ENCODE measurements at places on chromosomes 2 and 18. TPM values are rescaled to one million over a fixed set of nuclear protein-coding genes. Genes with fewer than 3 reads are reported as not detected.
A peak's percentile ranks its signal among the peaks of the same experiment; 100 is the strongest.

The SLC40A1 gene
- total RNA-seq: 5.6 TPM

The RMC1 gene
- 32.7 TPM for total RNA-seq

- no peak for DNase-seq
Observed at GRCh38 chr2:10007435-10007834, 35.9 kb upstream of the KLF11 start.

GRCh38 chr2:236873636-236874035, 212.1 kb upstream of the COPS8 start:
- no peak for DNase-seq

DNA sequence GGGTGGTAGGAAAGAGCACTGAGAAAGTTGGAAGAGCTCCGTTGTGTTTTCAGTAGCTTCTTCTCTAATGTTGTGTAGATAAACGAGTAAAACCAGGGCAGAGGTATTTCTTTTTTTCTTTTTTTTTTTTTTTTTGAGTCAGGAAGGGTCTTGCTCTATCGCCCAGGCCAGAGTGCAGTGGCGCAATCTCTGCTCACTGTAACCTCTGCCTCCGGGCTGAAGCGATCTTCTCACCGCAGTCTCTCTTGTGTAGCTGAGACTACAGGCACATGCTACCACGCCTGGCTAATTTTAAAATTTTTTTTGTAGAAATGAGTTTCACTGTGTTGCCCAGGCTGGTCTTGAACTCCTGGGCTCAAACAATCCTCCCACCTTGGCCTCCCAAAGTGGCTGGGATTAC, 6.6 kb downstream of the GRHL1 start:
- DNase-seq: no peak

GRCh38 chr2:164896226-164896625, 54.6 kb upstream of the COBLL1 start:
- DNase-seq: no peak

DNA sequence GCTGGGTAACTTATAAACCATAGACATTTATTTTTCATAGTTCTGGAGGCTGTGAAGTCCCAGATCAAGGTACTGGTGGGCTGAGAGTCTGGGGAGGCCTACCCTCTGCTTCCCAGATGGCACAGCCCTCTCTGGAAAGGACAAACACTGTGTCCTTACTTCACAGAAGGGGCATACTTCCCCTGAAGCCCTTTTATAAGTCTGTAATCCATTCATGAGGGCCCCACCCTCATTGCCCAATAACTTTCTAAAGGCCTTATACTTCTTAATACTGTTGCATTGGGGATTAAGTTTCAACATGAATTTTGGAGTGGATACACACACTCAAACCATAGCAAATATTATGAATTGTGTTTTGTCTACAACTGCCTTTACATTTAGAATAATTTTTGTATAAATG, 36.0 kb downstream of the ATIC start:
- no peak for DNase-seq

DNA sequence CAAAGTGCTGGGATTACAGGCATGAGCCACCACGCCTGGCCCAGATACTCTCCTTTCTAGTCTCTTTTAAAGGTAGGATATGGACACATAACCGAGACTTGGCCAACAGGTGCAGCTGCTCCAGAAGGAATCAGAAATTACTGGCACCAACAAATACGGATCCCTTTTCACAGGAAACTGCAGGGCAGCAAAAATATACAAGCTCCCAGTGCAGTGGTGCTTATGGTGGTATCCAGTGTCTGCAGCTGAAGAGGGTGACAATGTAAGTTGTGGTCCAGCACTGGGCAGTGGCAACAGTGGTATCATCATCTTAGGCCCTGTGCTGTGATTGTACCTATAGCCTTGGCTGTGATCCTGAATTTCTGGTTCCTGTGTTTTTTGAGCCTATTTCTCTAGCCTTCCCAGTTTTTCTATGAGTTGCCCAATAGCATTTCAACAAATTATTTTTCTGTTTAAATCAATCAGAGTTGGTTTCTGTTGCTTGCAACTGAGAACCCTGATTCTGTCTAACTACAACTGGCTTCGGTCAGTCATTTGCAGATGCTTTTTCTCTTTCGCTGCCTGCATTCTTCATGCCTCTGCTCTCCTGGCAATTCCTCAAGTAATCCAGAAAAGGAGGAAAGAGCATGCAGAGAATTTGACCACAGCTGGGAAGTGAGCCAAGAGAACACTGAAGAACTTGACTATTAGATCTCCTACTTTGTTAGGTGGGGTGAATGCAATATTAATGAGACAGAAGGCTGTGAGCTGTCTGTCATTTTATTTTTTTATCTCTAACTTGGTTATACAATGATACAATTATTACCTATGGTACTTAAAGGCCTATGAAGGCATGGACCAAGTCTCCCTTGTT, 30.8 kb upstream of the EML4 start:
- DNase-seq: peak; percentile 92

GRCh38 chr2:100274076-100274475, 48.2 kb downstream of the LONRF2 start:
- no peak for DNase-seq

DNA sequence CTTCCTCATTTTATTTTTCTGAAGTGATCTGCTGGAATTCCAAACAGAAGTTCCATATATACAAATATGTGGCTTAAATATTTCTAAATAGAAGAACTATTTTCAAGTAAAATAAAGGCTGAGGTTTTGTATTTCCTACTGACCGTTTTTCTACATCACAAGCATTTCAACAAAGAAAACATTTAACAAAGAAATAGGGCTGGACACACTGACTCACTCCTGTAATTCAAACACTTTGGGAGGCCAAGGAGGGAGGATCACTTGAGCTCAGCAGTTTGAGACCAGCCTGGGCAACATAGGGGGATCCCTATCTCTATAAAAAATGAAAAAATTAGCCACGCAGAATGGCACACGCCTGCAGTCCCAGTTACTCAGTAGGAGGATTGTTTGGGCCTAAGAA, 44.6 kb downstream of the TANK start:
- no peak for DNase-seq

DNA sequence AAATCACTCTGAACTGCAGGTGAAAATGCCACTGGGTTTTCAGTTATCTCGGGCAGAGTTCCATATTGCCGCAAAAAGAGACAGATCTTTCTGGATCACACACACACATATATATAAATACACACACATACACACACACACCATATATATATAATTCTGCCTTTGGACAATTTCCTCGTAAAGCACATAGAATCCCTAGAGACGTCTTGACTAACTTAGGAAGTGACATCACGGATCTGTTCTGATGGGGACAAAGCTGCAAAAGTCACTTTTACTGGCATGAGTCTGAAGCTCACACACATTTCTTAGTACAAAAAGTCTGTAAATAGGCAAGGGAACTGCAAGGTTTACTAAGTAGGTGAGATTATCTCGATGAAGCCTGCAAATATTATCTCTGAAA, 28.6 kb upstream of the MBOAT2 start:
- DNase-seq: no peak

GRCh38 chr2:241009191-241009590, 10.8 kb downstream of the SNED1 start:
- DNase-seq: no peak

DNA sequence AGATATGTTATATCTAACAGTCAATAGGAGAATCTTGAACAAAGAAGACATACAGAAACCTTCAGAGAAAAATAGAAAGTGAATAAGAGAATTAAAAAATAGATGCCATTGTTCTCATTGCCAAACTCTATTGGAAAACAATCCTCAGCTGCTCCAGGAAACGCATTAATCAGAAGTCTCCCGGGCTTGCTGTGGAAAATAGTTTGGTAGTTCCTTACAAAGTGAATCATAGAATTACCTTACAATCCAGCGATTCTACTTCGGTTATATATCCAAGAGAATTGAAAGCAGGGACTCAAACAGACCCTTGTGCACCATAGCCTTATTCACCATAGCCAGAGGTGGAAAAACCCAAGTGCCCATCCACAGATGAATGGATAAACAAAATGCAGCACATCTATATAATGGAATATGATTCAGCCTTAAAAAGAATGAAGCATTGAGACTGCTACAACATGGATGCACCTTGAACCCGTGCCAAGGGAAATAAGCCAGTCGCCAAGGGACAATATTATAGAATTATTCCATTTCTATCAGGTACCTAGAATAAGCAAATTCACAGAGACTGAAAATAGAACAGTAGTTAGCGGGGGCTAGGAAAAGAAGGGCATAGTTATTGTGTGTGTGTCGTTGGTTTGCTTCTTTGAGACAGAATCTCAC, 21.9 kb upstream of the CHRNA1 start:
- no peak for DNase-seq

DNA sequence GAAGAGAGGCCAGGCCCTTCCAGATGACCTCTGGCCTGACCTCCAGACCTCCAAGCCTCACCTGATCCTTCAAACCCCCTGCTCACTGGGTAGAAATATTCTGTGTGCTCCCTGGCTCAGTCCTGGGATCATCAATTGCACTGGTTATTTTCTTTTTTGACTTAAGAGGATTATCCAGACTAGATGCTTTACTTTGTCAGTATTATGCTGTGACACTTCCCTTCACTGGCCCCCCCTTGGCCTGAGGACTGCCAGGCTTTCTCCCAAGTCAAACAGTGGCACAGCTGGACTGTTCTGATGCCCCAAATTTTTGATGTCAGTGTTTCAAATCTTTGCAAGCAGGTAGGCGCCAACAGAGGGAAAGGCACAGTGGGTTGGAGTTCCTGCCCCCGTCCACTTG, 156.3 kb upstream of the SKOR2 start:
- no peak for DNase-seq

DNA sequence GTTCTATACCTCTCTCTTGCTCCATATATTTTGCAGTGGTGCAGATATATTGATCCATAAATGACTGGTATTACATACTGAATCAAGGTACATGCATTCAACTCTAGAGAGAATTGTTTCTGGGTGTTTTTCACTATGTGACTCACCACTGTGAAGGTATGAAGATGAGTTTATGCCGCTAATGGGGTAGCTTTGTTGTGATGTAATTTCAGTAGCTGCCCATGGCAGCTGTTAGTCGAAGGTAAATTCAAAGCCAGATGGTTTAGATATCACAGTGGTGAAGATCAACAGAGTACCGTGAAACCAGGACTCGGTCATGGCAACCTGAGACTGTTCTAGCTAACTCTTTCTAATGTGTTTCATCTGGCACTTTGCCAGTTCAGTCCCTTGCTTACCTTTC, 50.4 kb downstream of the PKP4 start:
- no peak for DNase-seq

DNA sequence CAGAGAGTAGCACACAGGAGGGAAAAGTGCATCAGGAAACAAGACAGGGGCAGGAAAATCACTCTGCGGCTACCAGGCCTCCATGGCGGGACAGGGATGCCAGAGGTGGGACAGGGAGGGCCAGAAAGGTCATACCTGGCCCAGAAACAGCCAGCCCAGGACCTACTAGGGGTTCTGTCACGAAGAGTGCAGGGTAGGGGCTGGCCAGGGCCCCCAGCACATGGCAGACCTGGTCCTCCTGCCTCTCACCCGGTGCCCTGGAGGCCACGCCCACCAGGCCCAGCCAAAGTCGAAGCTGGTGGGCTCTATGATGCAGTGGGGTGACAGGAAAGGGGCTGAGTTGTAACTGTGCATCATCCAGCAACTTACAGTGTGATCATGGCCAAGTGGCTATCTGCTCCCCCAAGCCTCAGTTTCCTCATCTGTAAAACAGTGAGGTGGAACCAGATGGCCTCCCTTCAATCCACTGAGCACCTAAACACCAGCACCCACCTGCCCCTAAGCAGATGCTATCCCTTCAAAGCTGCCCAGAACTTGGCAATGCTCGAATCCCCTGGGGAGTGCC, 10.6 kb downstream of the CYP26B1 start:
- no peak for DNase-seq

All from Daoy (cell line).